ENCODE measurements at places on chromosomes 6 and 20. TPM values are rescaled to one million over a fixed set of nuclear protein-coding genes. Genes with fewer than 3 reads are reported as not detected.
A peak's percentile ranks its signal among the peaks of the same experiment; 100 is the strongest.

The TSPO2 gene
- not detected for total RNA-seq

The HTR1E gene
- total RNA-seq, result not detected

The IGF2R gene
- total RNA-seq, result 35.9 TPM

The CLIC1 gene
- 868 TPM for total RNA-seq

The SLC4A11 gene
- total RNA-seq, result 0.17 TPM

The CCM2L gene
- total RNA-seq, result 52.6 TPM

The PRL gene
- total RNA-seq, result not detected

The DACT2 gene
- total RNA-seq, result not detected

The CNKSR3 gene
- 2.2 TPM for total RNA-seq

The C6orf58 gene
- total RNA-seq, result not detected

The KCNK15 gene
- 17.9 TPM for total RNA-seq

The CD24 gene
- 1.3 TPM for total RNA-seq

GRCh38 chr20:10359621-10360040 is 74.4 kb downstream of the MKKS start:
- DNase-seq, result no peak

DNA sequence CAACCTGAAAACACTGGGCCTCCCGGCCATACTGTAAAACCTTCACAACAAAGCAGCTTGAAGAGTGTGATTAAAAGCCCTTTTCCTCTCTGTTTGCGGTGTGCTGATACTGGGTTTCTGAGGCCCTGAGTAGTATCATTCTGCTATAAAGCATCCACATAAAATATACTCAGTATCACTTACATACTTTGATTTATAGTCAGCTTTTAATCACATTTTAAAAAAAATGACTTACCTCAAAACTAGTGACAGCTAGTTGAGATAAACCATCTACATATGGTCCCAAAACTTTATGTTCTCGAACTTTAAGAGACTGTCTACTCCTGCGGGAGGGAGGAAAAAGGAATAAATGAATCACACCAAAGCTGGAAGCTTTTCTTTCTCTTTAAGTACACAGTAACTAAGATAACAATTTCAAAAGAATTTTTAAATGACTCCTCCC is 135.7 kb downstream of the KIF13A start:
- no peak for DNase-seq

GRCh38 chr20:2747676-2748235 is 52.7 kb downstream of the CPXM1 start:
- DNase-seq, result no peak

DNA sequence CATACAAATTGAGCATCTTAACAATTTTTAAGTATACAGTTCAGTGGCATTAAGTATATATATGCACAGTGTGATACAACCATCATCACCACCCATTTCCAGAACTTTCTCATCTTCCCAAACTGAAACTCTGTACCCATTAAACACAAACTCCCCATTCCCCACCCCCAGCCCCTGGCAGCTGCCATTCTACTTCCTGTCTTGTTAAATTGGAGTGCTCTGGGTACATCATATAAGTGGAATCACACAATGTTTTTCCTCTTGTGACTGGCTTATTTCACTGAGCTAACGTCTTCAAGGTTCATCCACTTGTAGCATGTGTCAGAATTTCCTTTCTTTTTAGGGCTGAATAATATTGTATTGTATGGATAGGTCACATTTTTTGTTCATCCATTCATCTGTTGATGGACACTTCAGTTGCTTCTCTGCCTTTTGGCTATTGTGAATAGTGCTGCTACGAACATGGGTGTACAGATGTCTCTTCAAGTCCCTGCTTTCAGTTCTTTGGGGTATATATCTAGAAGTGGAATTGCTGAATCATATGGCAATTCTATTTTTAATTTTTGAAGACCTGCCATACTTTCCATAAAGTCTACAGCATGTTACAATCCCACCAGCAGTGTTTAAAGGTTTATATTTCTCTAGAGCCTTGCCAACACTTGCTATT is 19.6 kb upstream of the RREB1 start:
- DNase-seq, result no peak

DNA sequence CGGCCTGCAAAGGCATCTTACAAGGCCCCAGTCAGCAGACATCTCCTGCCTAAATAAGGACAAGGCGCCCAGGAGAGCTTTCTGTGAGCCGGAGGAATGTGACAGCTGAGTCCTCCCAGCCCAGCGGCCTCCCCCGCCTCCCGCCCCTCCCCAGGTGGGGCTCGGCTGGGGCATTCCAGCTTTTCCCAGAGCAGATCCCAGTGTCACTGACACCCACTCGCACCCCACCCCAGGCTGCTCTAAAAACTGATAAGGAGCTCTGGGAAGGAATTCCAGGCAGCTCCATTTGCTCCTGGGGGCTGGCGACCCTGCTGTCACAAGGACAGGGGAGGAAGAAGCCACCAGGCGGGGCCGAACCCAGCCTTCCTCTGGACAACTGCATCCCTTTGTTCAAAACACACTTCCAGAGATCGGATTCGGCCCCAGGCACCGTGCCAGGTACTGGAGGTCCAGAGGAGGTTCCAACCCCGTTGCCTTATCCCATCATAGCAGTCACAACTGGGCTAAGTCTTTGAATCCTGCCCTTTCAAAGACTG is 49.7 kb downstream of the JPH2 start:
- no peak for DNase-seq

DNA sequence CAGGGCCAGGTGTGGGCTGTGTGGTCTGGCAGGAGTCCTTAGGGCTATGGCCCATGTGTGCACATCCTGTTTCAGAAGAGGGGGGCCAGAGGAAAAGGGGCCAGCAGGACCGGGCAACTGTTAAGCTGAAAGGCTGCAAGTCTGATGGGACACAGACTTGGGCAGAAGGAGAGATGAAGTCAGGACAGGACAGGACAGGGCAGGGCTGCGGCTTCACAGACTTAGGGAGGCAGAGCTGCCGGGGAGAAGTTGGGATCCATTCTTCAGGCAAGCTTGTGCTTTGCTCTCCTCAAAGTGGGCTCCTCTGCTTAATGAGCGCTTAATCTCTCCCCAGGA is 28.7 kb downstream of the MOCS1 start:
- no peak for DNase-seq

DNA sequence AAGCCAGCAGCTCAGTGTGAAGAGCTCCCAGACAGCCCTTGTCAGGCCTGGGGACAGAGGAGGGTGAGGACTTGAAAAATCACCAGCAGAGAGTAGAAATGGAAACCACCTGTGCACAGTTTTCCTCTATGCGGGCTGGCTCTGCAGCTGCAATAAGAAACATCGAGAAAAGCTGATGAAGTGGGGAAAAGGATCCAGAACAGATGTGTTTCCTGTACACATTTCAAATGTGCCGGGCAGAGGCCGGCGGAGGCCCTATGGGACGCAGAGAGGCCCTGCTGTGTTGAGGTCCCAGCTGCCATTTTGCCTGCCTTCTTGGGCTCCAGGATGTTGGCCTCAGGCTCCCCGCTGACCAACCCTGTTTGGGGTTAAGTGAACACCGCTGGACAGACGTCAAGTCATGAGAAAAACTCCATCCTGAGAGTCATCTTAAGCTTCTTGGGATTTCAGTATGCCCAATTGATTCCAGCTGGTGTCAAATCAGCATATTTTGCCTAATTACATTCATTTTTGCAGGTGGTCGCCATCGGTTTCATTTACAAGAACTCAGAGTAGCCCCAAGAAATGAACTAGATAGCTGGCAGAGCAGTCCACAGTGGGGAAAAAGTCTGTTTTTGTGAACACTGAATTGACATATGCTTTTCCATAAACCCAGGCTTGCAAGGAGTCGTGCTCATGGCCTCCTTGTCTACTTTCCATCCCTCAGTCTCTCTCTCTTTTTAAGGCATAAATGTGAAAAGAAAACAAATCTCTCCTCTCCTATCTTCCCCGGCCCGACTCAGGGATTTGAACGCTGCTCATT is 150.4 kb upstream of the PHACTR3 start:
- DNase-seq, result no peak

DNA sequence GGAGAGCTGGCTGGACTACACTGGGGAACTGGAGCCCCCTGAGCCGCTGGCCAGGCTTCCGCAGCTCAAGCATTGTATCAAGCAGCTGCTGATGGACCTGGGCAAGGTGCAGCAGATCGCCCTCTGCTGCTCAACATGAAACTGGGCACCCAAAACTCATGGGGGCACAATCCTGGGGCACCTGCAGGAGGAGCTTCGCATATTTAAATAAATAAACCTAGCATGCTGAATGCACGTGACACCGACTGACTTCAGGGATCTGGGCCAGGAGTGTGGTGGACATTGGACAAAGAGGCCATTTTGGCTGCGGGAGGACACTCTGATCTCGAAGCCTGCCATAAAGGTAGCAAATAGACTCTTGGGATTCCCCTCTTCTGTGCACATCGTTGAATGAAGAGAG is 6.8 kb downstream of the SCAND1 start:
- DNase-seq, result peak; percentile 5

GRCh38 chr6:13201336-13201735 is 127.0 kb downstream of the TBC1D7 start:
- DNase-seq, result no peak

GRCh38 chr6:169156793-169157147 is 96.9 kb downstream of the THBS2 start:
- no peak for DNase-seq

- no peak for DNase-seq
These were observed 1.3 kb downstream of the PLCB1 start for GRCh38 chr20:8133310-8133768.

DNA sequence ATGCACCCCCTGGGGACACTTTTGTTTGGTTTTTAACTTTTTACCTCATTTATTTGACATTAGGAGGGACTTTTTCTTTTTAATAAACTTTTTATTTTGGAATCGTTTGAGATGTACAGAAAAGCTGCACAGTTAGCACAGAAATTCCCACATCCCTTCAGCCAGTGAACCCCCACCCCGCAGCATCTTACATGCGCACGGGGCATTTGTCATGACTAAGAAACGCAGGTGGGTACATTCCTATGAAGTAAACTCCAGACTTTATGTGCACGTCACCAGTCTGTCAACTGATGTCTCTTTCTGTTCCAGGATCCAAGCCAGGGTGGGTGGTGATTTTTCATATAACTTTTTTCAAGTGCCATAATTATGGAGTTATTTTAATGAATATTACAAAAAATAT is 4.9 kb upstream of the ZNF831 start:
- no peak for DNase-seq

GRCh38 chr20:53034899-53035298 is 62.7 kb downstream of the TSHZ2 start:
- no peak for DNase-seq

DNA sequence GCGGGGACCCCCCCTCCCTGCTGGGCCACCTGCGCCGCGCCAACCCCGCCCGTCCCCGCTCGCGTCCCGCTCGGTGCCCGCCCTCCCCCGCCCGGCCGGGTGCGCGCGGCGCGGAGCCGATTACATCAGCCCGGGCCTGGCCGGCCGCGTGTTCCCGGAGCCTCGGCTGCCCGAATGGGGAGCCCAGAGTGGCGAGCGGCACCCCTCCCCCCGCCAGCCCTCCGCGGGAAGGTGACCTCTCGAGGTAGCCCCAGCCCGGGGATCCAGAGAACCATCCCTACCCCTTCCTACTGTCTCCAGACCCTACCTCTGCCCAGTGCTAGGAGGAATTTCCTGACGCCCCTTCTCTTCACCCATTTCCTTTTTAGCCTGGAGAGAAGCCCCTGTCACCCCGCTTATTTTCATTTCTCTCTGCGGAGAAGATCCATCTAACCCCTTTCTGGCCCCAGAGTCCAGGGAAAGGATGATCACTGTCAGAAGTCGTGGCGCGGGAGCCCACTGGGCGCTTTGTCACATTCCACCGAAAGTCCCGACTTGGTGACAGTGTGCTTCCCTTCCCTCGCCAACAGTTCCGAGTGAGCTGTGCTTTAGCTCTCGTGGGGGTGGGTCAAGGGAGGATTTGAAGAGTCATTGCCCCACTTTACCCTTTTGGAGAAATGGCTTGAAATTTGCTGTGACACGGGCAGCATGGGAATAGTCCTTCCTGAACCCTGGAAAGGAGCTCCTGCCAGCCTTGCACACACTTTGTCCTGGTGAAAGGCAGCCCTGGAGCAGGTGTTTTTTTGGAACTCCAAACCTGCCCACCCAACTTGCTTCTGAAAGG is 2.1 kb downstream of the VEGFA start:
- DNase-seq, result peak; percentile 63

DNA sequence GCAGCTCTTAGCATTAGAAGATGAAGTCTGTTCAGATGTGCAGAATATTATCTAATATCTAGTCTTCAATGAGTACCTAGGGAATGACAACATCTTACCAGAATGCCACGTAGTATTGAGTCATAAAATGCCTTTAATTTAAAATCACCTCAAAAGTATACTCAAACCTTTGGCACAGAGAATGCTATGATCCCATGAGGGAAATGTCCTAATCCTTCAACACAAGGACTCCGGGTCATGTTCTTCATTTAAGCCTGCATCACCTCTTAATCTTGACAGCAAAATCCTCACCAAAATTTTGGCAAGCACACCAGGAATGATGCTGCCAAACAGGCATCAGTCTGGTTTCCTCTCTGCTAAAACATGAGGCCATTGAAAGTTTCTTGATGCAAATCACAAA is 23.6 kb upstream of the MARCKS start:
- no peak for DNase-seq

- DNase-seq, result no peak
These were observed 96.3 kb downstream of the GMPR start for GRCh38 chr6:16334671-16335070.

Measured in G401 (cell line).